ENCODE measurements at places on chromosomes 5 and 9.

GRCh38 chr5:23703940-23704855 lies 196.8 kb downstream of the PRDM9 start:
- DNase-seq = no peak

DNA sequence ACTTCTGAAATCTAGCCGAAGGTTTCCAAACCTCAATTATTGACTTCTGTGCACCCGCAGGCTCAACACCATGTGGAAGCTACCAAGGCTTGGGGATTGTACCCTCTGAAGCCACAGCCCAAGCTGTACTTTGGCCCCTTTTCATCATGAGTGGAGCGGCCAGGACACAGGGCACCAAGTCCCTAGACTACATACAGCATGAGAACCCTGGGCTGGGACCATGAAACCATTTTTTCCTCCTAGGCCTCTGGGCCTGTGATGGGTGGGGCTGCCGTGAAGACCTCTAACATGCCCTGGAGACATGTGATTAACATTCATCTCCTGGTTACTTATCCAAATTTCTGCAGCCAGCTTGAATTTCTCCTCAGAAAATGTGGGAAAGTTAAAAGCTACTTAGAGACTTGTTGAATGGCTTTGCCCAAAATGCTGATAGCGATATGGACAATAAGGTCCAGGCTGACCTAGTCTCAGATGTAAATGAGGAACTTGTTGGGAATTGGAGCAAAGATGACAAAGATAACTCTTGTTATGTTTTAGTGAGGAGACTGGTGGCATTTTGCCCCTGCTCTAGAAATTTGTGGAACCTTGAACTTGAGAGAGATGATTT lies 34.1 kb upstream of the CPLANE1 start:
- no peak for DNase-seq

DNA sequence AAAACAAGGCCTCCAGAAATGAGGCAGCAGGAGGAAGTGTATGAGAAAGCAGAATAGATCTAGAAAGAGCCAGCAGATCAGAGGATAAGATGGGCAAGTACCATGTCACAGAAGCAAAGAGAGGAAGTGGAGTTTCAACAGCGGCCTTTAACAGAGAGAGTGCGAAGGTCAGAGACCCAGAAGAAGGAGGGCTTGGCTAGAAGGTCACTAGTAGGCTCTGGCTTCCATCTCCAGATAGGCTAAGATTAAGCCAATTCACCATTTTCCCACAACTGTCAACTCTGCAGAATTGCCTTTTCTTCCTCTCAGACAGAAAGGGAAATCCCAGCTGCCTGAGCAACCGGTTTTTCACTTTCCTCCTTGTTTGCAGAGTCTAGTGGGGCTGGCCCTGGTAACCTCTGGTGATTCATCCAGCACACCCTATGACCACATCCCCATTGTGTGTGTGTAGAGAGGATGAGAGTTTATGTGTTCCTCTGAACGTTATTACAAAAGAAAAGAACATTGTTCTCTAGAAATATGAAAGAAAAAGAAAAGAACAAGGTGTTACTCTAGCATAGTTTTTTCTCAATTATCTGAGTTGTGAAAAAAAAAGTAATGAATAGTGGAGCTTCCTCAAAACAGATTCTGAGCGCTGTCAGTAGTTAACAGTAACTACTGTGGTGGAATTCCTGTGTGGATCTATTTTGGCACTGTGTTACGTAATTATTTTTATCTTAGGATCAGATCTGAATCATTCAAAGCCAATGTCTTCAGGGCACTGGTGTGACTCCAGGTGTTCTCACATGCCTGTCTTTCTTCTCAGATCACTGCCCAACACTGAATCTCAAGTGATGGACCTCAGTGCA lies 220.4 kb downstream of the ARRDC3 start:
- DNase-seq = peak; percentile 22

DNA sequence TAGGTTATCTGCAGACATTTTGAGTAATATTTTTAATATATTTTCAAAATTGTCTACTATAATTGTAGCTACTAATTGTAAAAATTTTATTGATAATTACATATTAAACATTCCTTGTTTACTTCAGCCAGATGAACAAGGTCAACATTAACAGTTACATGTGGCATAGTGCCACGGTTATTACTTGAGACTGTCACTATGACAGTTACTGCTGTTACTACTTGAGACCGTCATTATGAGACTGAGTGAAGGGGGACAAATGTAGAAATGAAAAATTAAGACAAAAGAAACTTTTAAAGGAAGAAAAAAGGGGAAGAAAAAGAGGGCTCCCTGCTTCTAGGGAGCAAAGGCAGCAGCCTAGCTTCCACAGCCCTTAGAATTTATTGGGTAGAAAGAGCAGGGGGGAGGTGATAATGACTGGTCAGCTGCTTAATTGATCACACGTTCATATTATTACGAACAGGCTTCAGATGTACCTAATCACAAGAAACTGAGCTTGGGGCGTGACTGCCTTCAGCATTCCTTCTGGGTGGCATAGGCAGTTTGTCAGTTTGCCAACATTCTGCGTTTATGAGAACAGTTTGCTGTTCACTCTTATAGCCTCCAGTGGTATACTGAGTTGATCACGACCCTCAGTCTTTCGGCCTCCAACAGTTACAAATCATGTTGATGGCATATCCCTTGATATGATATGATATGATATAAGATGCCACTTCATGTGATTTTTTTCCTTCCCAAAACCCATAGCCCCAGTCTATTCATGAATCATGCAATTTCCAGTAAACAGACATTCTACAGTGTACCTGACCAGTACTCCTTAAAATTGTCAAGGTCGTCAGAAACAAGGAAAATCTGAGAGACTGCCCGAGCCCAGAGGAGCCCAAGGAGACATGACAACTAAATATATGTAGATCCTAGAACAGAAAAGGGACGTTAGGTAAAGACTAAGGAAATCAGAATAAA lies 13.1 kb downstream of the MARCHF6 start:
- no peak for DNase-seq

DNA sequence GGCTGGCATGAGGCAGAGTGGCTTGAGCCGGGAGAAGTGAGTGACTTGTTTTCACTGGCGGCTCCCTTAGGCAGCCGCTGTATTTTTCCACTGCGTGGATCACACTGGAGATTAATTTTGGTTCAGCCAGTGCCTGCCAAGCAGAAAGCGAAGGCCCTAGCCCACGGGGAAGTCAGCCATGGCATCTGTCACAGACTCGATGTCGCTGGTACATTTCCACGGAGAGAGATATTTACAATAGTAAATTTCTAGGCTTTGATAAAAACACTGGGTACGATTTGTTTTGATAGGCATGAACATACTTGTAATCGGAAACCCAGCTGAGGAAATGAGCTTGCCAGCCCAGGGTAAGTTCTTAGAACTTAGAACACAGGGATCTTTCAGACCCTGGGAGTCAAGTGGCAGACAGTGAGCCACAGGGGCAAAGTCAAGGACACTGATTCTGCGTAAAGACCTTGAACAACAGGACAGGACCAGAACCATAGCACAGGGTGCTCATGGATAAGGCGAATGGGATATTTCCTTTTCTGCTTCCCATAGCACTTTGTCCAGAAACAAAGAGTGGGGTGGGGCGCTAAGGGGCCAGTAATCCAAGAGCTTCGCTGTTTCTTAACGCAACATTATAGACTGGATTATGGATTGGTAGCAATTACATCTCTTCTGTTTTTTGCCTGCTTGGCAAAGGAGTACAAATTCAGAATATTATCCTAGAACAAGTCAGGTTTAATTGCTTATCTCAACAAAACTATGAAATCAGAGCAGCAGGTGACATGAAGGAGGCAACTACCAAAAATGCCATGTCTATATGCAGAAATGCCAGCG lies 4.5 kb downstream of the DUSP1 start:
- peak; percentile 82 for DNase-seq

GRCh38 chr9:95012902-95013301 lies 286.4 kb downstream of the AOPEP start:
- DNase-seq = no peak

DNA sequence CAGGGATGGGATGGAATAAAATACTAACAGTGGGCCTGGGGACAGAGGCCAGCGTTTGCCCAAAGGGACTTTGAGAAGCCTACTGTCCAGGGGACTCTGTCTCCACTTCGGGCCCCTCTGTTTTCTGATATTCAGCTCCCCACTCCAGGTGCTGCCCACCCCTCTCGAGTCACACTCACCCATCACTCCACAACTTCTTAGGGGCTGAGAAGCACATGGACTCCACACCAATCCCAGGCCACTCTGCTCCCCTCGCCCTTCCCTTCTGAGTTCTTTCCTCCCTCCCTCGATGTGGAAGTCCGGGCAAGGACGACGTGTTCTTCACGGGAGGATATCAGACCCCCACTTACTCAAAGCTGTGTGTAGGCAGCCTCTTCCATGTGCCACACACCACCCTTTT lies 124.5 kb downstream of the BARX1 start:
- DNase-seq = no peak

- peak; percentile 47 for DNase-seq
These were observed 16.1 kb downstream of the GBGT1 start for GRCh38 chr9:133147412-133148198.

DNA sequence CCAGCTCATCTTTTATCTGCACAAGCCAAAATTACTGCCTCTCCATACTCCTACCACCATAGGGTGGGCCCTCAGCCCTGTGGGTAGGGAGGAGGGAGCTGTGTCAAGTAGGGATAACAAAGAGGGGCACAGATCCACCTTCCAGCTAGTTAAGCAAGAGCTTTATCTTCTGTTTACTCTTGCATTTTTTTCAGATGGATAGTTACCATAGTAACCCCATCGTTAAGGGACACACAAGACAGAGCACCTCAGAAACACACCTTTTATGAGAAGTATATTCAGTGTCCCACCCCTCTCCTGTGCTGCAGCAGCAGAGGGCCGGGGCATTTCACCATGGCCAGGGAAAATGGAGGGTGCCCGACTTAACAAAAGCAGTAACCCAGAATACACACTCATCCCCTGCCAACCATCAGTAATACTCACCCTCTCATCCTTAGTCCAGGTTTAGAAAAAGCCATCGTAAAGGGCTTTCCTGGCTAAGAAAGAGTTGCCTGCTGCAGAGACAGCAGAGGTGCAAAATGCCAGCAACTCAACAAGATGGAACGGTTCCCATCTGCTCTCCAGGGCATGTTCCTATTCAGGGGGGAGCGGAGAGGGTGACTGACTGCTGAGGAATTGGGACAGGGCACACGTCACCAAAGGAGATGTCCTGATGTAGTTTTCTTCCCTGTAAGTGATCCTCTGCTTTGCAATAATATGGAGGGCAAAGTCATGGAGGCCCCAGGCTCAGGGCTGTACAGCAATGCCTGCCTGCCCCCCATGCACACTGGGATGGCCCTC lies 25.1 kb downstream of the MACROH2A1 start:
- DNase-seq = no peak

DNA sequence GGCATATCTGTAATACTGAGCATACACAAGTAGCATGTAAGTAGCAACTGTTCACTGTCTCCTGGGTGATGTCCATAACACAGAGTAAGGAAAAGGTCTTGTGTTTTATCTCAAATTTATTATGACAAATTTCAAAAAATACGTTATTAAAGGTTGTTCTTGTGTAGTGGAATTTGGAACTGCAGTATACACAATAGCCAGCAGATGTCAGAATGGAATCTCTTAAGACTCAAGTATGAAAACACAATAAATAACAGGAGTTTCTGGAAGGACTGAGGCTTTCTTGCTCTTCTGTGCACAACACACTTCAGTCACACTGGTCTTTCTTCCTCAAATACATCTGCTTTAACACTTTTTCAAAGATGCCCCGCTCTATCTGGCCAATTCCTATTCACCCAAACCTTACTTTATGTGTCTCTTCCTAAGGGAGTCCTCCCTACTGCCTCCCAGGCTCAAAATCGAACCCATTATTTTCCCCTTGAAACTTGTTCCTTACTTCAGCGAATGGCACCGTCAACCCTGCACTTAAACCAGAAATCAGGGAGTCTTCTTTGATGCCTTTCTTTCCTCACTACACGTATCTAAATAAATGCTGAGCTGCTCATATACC lies 6.5 kb upstream of the FBXO10 start:
- peak; percentile 33 for DNase-seq

GRCh38 chr9:15606643-15607472 lies 54.0 kb downstream of the CCDC171 start:
- DNase-seq = peak; percentile 27

DNA sequence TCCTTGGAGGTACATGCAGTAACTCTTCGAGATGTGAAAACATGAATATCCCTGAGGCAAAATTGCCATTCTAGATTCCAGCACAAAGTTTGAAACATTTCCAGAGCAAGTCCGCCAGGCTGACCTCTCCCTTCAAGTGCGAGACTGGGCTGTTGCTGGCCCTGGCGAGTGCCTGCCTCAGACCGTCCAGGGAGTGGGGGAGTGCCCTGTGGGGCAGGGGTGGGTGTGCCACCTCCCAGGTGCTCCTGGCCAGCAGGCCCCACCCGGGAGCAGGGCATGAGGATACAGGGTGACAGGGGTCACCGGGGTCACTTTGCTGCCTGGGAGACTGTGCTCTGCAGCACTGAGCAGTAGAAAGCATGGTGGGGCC lies 199.9 kb downstream of the AOPEP start:
- no peak for DNase-seq

GRCh38 chr5:122296871-122297270 lies 15.2 kb upstream of the SNCAIP start:
- DNase-seq = no peak

DNA sequence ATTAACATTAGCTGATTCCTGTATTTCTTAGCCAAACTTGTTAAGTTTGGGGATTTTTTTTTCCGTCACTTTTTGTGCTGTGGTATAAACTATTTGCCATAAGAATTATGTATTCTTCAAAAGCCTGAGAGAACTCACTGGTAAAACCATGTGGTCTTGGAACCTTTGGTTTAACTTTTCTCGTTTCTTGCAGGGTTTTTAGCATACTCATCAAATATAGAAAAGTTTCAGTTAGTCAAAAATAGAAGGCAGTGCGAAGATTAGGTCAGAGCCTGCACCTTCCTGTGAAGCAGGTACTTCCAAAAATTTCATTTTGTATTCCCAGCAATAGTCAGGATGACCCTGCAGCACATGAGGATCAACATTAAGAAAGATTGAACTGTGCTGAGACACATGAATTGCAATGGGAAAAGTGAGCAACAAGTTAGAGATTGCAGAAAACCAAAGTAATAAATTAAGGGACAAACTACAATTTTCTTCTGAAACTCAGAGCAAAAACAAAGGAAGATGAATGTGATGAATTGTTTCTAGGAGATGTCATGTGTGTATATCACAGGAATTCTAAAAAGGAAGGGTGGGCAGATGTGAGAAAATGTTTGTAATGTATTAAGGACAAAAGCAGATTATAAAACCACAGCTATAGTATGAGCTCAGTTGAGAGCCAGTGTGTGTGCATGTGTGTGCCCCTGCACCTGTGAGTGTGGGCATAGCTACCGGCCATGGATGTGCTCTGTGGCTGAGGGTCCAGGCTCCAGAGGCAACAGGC lies 102.2 kb downstream of the ANGPTL2 start:
- DNase-seq = no peak

DNA sequence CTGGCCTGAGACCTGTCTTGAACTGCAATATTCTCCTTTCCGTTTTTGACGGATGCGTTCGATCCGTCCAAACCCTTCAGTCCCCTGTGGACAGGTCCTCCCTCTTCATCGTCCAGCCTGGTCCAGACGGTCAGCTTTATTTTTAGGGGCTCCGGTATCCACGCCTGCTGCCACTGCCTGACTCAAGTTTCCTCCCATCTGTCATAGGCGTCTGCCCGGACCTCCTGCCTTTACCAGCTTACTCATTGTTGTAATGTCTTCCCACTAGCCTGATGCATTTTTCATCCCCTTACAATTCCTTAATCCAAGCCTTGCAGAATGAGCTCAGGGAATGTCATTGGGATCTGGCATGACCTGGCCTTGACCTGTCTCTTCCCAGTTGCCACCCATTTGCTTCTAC lies 145.8 kb downstream of the TENT4A start:
- no peak for DNase-seq

GRCh38 chr5:1056611-1057484 lies 48.2 kb downstream of the NKD2 start:
- no peak for DNase-seq
